NCI-H1930 (cell line): ENCODE measurements at places on chromosomes 1 and 21.

DNA sequence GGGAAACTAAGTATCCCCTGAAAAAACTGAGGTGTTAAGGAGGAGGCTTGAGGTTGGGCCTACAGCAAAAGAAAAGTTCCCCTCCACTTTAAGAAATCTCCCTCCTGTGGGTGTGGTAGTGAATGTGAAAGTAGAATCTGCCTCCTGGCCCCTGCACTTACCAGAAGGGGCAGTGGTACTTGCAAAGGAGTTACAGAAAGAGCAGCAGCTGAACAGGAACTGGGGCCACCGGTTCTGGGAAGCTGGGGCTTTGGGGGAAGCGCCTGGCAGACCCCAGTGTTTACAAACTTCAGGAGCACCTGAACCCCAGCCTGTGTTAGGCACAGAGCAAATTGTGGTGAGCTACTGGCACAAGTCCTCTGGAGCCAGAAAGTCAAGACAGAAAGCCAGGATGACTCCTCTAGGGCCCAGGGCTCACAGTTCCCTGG is 250.2 kb upstream of the FGGY start:
- DNase-seq = no peak

GRCh38 chr1:171929121-171929520 is 87.8 kb downstream of the DNM3 start:
- no peak for DNase-seq

DNA sequence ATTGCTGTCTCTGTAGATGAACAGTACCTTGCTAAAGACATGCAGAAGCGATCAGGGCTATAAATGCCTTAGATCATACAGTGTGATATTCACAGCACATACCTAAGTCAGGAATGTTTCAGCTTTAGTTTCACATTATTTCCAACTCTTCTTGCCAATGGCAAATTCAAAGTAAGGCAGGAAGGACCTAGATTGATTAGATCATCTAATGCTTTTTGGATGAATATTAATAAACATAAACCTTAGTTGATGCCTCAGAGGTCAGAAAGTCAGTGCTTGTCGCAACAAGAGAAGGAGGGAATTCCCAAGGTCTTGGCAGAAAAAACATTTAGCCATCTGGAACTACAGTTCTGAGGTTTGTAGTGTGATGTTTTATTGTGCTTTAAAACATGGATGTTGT is 122.3 kb downstream of the TNFSF18 start:
- no peak for DNase-seq

GRCh38 chr1:110677526-110677925 is 2.8 kb upstream of the KCNA3 start:
- no peak for DNase-seq

DNA sequence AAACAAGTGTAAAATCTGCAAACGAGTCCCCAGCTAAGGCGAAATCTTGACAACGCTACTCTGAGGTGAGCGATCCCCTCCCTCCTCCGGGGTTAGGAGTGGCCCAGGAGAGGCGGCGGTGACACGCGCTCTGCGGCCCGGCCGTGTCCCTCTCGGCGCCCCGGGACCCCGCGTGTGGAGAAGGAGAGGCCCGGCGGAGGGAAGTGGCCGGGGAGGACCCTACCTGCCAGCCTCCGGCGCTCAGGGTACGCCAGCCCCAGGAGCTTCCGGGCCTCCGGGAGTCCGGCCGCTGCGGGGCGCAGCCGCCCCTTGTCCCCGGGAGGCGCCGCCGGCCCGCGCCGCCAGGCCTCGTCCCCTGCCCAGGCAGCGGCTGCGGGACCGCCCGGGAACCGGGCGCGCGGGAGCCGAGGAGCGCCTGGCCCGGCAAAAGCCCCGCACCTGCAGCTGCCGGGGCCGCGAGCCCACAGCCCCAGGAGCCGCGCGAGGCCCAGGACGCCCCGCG is 543 bp downstream of the ABCB10 start:
- DNase-seq = no peak

GRCh38 chr1:68673771-68674170 is 176.9 kb upstream of the DEPDC1 start:
- no peak for DNase-seq
